ENCODE measurements at places on chromosomes 1 and 21. TPM values are rescaled to one million over a fixed set of nuclear protein-coding genes. Genes with fewer than 3 reads are reported as not detected.

GRCh38 chr1:39840507-39840906 is 42.8 kb downstream of the TRIT1 start:
- no peak for DNase-seq

- no peak for DNase-seq
Observed at GRCh38 chr1:200154069-200154767, 126.7 kb downstream of the NR5A2 start.

- DNase-seq = no peak
Observed at GRCh38 chr1:79657951-79658658, 651.6 kb upstream of the ADGRL4 start.

DNA sequence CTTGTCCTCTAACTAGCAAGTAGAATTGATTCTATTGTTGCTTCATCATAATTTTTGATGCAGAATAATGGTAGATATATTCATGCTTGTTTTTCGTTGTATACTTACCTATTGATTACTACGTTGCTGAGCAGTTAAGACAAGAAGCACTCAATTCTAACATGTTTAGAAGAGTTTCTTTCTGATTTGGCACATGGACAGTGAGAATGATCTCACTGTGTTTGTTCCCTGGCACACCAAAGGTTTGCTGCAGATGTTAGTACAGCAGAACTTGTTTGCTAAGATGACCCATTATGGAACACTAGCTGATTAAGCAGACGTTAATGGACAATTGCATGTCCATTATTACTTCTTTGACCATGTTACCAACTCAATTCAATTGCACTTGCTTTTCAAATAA is 184.7 kb upstream of the SGIP1 start:
- no peak for DNase-seq

- no peak for DNase-seq
Observed at GRCh38 chr1:233027046-233027445, 76.6 kb downstream of the NTPCR start.

GRCh38 chr1:1191734-1192133 is 14.7 kb downstream of the TNFRSF18 start:
- DNase-seq = no peak

DNA sequence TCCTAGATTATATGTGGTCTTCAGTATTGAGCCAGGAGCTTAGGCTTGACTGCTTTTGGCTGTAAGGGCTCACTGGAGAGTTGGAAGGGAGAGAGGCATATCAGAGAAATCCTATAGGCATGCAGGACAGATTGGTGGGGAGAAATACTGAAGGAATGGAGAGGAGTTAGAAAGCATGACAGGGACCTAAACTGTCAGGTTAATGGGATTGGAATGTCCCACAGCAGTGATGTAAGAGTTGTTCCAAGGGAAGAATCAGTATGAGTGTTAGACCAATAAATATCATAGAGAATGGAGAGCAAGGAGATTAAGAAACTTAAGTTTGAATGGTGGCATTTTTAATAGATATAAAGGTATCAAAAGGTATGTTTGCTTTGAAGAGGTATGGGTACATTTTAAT is 39.7 kb downstream of the SLC35A3 start:
- no peak for DNase-seq

GRCh38 chr21:45537746-45538291 is 4.4 kb downstream of the SLC19A1 start:
- peak; percentile 68 for DNase-seq

- DNase-seq = no peak
Observed at GRCh38 chr1:109371341-109371739, 26.4 kb downstream of the SORT1 start.

DNA sequence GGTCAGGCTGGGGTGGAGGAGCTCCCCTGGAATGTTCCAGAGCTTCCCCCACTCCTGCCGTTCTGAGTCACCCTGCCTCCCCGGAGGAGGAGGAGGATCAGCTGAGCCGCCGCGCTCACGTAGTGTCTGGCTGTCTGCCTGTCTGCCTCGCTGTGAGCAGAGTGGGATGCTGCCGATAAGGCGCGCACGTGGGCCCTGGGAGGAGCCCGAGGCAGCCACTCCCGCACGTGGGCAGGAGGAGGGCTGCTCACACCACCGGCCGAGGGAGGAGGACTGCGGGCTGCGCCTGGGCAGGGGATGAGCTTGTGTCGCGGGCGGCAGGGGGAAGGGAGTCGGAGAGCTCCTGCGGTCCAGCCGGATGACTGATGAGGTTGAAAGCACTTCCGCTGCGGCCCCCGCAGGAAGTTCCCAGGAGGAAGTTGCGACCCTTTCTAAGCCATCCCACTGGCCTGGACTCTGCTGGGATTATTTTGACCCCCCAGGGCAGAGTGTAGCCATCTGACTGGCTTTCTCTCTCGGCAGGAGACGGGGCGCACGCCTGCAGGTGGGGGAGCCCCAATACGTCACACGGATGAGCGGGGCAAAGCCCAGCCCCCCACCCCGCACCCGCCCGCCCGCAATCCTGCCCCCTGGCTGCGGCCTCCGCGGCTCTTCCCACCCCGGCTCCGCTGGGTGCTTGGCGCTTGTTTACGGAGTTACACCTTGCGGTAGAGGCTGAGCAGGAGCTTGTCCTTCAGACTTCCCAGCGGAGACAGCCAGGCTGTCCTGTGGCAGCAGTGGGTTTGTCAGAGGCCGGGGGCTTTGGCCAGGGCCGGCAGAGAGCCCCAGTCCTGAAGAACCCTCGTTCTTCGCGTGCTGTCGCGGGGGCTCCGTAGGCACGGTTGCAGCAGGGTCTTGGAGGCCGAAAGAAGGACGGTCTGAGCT is 9.8 kb downstream of the PDXK start:
- peak; percentile 99 for DNase-seq

GRCh38 chr1:70990469-70991253 is 57.0 kb downstream of the PTGER3 start:
- DNase-seq = no peak

GRCh38 chr1:196306421-196306820 is 301.8 kb downstream of the KCNT2 start:
- DNase-seq = no peak

- DNase-seq = no peak
Observed at GRCh38 chr1:7366286-7366954, 404.7 kb upstream of the VAMP3 start.

DNA sequence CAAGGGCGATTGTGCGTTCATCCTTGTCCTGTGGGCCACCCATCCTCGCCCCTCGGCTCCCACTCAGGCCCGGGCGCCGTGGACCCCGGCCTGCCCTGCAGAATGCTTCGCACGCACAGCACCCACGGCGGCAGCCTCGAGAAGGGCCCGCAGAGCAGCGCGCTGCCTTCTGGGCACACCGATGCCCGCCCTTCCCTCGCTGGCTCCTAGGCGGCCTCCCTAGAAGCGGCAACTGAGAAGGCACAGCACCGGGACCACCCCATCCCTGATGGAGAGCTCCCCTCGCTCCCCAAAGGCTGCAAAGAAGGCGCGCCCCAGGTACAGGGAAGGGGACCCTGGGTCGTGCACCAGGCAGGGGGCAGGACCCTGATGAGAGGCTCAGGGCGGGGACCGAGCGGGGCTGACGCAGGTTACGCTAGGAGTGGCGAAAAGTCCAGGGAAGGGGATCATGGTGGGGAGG is 971 bp downstream of the CAPZB start:
- peak; percentile 82 for DNase-seq

DNA sequence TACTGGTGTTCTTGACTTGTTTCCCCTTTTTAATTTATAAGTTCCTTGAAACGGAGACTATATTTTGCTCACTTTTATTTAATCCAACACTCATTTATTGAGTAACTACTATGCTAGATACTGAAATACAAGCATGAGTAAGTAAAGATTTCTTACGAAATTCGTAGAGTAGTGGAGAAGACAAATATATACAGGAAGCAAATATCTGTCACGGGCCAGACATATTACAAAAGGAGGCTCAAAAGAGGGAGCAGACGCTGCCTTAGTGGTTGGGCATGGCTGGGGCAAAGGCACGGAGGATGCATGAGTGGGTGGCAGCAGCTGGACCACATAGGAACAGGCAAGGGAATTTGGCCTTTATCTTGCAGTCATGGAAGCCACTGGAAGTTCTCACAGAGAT is 6.8 kb downstream of the NCF2 start:
- DNase-seq = no peak

GRCh38 chr1:185152187-185152767 is 4.5 kb downstream of the TRMT1L start:
- no peak for DNase-seq

- DNase-seq = no peak
Observed at GRCh38 chr1:62337706-62338631, 18.7 kb upstream of the KANK4 start.

DNA sequence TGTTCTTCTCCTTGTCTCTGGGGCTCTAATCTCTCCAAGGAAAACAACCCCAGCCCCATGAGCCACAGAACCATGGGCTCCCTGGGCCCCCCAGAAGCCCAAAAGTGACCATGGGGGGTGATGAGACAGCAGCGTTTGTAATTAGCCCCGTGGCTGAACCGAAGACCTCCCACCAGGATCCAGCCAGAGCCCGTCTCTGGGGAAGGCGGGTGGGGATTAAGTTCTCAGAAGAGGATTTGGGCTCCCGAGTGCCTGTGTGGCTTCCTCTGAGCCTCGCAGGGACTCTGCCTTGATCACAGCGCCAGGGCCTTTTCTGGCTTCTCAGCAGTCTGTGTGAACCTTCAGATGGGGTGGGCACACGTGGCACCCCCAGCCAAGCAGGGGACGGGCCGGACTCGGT is 77.0 kb downstream of the ALPL start:
- no peak for DNase-seq

- DNase-seq = no peak
Observed at GRCh38 chr1:193569096-193569982, 382.9 kb upstream of the B3GALT2 start.

DNA sequence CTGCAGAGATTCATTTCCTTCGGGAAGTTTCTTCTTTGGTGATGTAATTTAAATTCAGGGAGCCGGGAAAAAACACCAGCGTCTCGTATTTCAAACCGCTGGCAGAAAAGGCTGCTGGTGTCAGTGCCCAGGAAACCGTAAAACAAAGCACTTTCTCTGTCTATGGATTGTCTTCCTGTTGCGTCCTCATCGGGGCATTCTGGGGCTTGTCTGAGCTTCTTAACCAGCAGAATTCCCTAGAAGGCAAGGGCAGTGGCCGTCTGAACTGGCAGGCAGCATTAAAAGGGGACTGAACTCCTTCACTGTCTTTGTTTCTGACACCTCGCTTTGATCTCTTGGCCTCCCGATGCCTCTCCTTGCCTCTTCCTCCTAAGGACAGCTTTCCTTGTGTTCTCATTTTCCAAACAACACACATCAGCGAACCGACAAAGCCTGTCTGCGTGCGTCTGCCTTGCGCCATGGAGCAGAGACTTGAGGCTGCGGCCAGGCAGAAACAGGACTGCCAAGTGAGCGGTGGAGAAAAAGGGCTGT is 391.6 kb upstream of the VAMP3 start:
- peak; percentile 62 for DNase-seq

GRCh38 chr1:85447006-85447943 is 17.7 kb downstream of the DDAH1 start:
- DNase-seq = no peak

Gene PODN
- total RNA-seq = 285 TPM

Gene FHAD1
- 0.43 TPM for total RNA-seq

Gene EVA1B
- 39.5 TPM for total RNA-seq

Gene FNDC5
- total RNA-seq = 5.0 TPM

Gene EFNA4
- 2.0 TPM for total RNA-seq

Gene UTS2
- total RNA-seq = 1.3 TPM

Gene KRTAP10-1
- not detected for total RNA-seq

Measured in posterior vena cava (tissue), 2 donors.